ENCODE measurements at places on chromosomes 2 and 18.

GRCh38 chr2:213086050-213086449 lies 65.4 kb downstream of the IKZF2 start:
- no peak for DNase-seq

GRCh38 chr2:211766689-211767088 lies 771.9 kb downstream of the ERBB4 start:
- DNase-seq = no peak

GRCh38 chr2:157920736-157921135 lies 44.6 kb upstream of the ACVR1 start:
- DNase-seq = no peak

GRCh38 chr2:58984731-58985130 lies 743.6 kb upstream of the FANCL start:
- DNase-seq = no peak

GRCh38 chr2:18047213-18047611 lies 168.7 kb downstream of the KCNS3 start:
- DNase-seq = no peak

DNA sequence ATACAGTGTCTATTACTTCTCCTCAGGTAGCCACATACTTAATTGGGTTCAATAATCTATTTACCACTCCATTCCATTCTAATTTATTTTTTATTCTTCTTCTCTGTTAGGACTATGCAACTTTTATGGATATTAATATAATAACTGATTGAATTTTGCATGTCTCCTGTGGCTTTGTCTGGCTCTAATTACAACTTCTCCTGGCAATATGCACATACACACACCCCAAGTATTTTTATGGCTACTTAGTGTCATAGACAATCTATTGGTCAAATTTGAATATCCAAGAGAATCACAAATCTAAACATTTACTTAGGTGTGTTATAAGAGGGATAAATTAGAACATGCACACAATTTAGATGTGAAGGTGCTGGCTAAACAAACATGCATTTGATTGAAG lies 73.1 kb downstream of the BOD1L2 start:
- no peak for DNase-seq

DNA sequence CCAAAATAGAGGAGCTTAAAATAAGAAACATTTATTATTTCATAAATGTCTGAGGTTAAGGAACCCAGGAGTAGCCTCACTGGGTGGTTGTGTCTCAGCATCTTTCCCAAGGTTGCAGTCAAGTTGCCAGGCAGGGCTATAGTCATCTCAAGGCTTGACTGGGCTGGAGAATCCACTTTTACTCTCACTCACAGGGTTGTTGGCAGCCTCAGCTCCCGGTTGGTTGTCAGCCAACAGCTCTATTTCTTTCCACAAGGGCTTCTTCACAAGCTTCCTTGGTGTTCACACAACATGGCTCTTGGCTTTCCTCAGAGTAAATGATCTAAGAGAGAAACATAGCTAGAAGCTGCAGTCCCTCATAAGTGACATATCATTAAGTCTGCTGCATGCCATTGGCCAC lies 55.6 kb upstream of the TEX51 start:
- DNase-seq = no peak

DNA sequence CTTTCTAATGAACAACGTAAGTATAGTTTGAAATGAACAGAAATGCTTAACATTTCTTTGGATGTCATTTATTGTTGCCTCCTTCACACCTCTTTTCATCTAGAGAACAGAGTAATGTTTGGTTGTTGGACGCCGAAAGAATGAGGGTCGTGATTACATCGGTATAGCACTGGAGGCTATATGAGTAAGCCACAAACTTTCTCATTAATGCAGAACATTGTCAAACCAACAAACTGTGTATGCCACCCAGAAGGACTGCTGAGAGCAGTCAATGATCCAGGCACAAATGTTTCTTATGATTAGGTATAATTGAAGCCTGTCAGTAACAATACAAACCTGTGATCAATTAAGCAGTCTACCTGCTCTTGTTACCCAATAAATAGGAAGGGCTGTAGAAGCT lies 1494.7 kb upstream of the NXPH2 start:
- DNase-seq = no peak

- DNase-seq = no peak
Observed at GRCh38 chr2:38733300-38733971, 17.7 kb downstream of the SRSF7 start.
